ENCODE measurements at places on chromosomes 3 and 15.

DNA sequence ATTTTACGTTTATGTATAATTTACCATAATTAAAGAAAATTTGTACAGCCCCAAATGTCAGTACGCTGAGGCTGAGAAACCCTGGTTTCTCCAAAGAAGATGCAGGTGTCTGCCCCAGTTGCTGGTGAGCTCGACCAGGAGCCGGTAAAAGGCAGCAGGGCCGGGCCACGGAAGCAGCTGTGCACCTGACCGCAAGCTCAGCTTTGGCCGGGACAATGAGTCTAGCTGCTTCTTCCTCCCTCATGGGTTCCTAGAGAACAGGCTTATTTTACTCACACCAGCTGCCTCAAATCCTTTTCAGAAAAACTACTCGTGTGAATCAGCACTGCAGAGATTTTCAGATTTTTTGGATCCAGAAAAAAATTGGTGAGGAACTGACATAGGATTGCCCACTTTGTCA is 18.0 kb upstream of the ZXDC start:
- H3K4me3 ChIP-seq = no peak overlapping the region
- DNase-seq = no peak
- no peaks in the 10 kb centered on the region for H3K27me3 ChIP-seq
- H3K4me1 ChIP-seq = no peaks in the 10 kb centered on the region
- no peaks in the 10 kb centered on the region for H3K36me3 ChIP-seq
- H3K27ac ChIP-seq = no peak overlapping the region

DNA sequence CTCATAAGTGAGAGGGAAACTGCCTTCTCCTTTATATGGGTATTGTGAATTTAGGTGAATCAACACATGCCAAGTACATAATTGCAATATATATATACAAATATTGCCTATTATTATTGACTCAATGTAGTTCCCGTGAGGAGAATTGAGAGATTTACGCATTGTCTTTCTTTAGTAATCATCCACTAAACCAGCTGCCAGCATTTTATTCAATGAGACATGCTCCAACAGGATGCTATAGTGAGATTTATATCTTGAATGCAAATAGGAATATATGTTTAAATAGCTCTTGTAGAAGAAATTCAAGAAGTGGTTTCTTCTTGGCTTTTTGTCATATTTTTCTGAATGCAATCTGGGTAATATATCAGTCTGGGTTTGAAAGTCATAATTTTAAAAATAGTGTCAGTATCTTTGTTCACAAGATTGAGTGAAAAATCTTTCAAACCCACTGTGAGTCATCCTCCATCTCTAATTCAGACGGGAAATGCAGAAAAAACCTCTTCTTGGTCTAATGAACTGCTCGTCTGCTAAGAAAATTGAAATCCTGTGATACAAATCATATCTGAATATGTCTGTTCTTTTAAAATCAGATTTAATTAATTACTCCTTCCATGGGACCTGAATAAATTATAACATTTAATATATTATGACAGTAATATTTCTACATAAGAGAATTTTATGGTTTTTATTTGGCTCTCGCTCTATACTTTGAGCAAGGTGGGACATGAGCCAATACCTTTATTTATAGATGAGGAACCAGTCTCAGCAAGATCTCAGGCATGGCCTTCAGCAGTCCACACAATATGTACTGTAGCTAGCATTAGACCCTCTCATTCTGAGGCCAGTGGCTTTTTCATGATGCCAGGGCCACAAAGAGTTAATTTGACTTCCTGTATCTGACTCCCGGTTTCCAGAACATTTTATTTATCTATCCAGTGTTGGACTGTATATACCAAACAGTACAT is 516.0 kb downstream of the GABRG3 start:
- no peak overlapping the region for H3K27ac ChIP-seq
- no peak for DNase-seq
- no peaks in the 10 kb centered on the region for H3K27me3 ChIP-seq
- H3K4me3 ChIP-seq = no peak overlapping the region
- no peaks in the 10 kb centered on the region for H3K36me3 ChIP-seq

DNA sequence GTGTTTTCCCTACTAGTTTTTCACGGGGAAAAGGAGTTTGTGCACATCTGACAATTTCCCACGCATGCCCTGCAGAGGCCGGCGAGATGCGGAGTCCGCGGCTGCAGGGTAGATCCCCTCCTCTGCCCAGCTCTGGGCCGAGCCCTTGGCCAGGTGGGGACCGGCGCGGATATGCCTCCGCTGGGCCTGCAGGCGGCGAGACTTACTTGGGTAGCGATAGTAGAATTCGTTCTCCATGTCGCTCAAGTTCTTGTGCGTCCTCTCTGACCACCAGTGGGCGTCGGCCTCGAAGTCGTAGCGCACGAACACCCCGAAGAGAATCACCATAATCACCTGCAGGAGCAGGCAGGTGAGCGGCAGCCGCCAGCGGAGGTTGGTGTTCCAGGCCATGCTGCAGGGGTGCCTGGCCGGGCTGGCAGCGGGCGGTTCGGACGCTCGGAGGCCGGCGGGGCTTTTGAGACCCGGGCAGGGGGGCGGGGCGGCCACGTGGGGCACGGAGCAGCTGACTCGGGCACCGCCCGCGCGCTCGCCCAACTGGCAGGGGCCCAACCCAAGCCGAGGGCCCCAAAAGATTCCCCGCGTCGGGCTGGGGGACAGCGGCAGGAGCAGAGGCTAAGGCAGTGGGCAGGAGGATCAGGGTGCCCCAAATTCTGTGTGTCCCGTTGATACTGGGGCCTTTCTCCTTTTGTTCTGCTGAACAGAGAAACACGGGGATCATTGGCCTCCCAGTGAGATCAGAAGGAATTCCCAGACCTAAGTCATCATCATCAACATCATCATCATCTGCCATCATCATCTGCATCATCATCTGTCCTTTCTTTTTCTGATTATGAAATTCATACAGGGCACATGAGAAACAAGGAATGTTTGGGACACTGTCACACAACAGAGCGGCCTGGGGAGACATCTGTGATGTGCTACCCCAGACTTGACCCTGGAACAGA is at the start of gene RHCG:
TSS of gene RHCG (minus strand) at position 429 of the 944 bp plus-strand sequence. CDS start at position 390, 39 bp downstream.
- H3K36me3 ChIP-seq = no peaks in the 10 kb centered on the region
- peaks cover 23% of the 10 kb centered on the region for H3K27me3 ChIP-seq
- no peak within 1 kb of the TSS for H3K4me3 ChIP-seq
- no peaks in the 10 kb centered on the region for H3K4me1 ChIP-seq
- DNase-seq = no peak

- no peaks in the 10 kb centered on the region for H3K36me3 ChIP-seq
- no peak for DNase-seq
- no peaks in the 10 kb centered on the region for H3K27me3 ChIP-seq
- H3K4me3 ChIP-seq = no peak overlapping the region
- no peaks in the 10 kb centered on the region for H3K4me1 ChIP-seq
Measured at GRCh38 chr15:49876401-49877038, 242.5 kb downstream of the ATP8B4 start.

DNA sequence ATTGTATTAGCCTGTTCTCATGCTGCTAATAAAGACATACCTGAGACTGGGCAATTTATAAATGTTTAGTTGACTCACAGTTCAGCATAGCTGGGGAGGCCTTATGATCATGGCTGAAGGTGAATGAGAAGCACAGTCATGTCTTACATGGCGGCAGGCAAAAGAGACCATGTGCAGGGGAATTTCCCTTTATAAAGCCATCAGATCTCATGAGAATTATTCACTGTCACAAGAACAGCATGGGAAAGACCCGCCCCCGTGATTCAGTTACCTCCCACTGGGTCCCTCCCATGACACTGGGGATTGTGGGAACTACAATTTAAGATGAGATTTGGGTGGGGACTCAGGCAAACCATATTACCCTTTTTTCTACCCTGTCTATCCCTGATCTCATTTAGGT is 51.5 kb upstream of the MYZAP start:
- no peak for DNase-seq
- H3K36me3 ChIP-seq = no peaks in the 10 kb centered on the region
- H3K27ac ChIP-seq = no peak overlapping the region
- no peaks in the 10 kb centered on the region for H3K4me1 ChIP-seq
- H3K27me3 ChIP-seq = no peaks in the 10 kb centered on the region
- H3K4me3 ChIP-seq = no peak overlapping the region

GRCh38 chr3:192331749-192332385 is 395.5 kb downstream of the FGF12 start:
- no peak overlapping the region for H3K4me3 ChIP-seq
- H3K36me3 ChIP-seq = no peaks in the 10 kb centered on the region
- no peaks in the 10 kb centered on the region for H3K27me3 ChIP-seq

DNA sequence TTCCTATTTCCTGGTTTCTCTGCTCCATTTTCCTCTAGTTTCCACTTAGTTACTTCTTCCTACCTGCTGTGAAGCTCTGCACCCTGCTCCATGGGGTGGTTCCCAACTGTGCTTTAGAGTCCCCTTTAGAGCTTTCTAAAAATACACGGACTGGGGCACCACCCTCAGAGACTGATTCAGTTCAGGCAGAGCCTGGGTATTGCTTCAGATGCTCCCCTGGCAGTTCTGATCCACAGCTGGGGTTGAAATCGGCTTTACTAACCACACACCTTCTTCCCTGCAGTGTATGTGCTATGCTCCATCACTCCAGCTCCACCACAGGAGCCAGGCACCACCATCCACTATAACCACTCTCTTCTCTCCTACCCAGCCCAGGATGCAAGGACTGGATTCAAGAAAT is 12.6 kb downstream of the ANP32A start:
- H3K4me3 ChIP-seq = no peak overlapping the region
- H3K36me3 ChIP-seq = no peaks in the 10 kb centered on the region

- H3K27ac ChIP-seq = no peak overlapping the region
- no peaks in the 10 kb centered on the region for H3K4me1 ChIP-seq
- no peaks in the 10 kb centered on the region for H3K27me3 ChIP-seq
- no peaks in the 10 kb centered on the region for H3K36me3 ChIP-seq
- DNase-seq = no peak
- H3K4me3 ChIP-seq = no peak overlapping the region
Measured at GRCh38 chr3:120396469-120396868, 47.3 kb upstream of the LRRC58 start.

GRCh38 chr3:49929291-49930167 is at the start of gene MON1A:
Gene MON1A, minus strand, starts transcription at chr3:49929811. Its CDS starts 16,465 bp downstream, at chr3:49913346.
- peak; percentile 76 for DNase-seq
- peaks cover 23% of the 10 kb centered on the region for H3K4me1 ChIP-seq
- H3K27me3 ChIP-seq = no peaks in the 10 kb centered on the region

- H3K27ac ChIP-seq = no peak overlapping the region
- H3K4me1 ChIP-seq = no peaks in the 10 kb centered on the region
- H3K4me3 ChIP-seq = no peak overlapping the region
- H3K27me3 ChIP-seq = peaks cover 3% of the 10 kb centered on the region
Measured at GRCh38 chr3:128946411-128946810, 47.5 kb downstream of the CFAP92 start.

GRCh38 chr3:173869766-173870165 is 472.2 kb downstream of the NLGN1 start:
- H3K27ac ChIP-seq = no peak overlapping the region
- H3K27me3 ChIP-seq = no peaks in the 10 kb centered on the region
- H3K36me3 ChIP-seq = no peaks in the 10 kb centered on the region
- DNase-seq = no peak

DNA sequence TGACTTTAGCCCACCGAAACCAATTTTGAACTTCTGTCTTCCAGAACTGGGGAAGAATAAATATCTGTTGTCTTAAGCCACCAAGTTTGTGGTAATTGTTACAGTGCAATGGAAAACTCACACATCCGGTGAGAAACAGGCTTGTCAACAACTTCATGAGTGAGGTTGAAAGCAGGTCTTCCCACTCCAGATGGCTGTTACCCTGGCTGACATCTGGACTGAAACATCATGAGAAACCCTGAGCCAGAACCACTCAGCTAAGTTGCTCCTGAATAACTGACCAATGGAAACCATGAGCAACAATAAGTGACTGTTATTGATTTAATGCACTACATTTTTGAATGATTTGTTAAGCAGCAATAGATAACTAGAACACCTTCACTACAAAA is 10.3 kb downstream of the ACSBG1 start:
- no peak for DNase-seq
- H3K27ac ChIP-seq = no peak overlapping the region
- peaks cover 8% of the 10 kb centered on the region for H3K4me1 ChIP-seq
- H3K4me3 ChIP-seq = no peak overlapping the region
- H3K36me3 ChIP-seq = no peaks in the 10 kb centered on the region
- H3K27me3 ChIP-seq = no peaks in the 10 kb centered on the region

DNA sequence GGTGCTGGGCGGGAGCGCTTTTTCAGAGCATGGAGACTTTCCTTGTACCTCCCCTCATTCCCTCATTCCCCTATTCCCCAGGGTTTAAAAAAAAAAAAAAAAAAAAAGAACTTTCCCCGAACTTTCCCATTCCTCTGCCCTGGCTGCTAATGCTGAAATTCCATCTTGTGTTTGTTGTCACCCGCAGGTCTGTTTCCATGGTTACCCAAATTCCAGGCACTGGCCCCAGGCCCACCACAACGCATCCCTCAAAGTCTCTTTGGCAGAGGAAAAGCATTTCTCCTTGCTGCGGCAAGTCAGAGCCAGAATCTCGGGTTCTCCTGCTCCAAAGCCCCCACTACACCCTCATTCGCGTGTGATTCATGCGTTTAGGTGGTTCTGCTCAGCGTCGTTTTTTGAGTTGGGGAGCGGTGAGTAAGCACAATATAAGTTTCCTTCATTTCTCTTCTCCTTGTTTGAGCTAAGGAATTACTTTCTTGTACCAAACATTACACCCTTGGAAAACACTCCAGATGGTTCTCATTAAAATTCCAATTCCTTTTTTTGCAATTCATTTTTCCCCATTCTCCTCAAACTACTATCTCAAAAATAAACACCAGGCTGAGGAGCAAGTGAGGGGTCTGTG is 21.6 kb downstream of the ANAPC13 start:
- no peaks in the 10 kb centered on the region for H3K36me3 ChIP-seq
- no peak overlapping the region for H3K4me3 ChIP-seq
- no peak for DNase-seq
- H3K4me1 ChIP-seq = no peaks in the 10 kb centered on the region

Measured in CD4-positive, alpha-beta memory T cell (primary cell).